ENCODE measurements at places on chromosomes 6 and 20.

DNA sequence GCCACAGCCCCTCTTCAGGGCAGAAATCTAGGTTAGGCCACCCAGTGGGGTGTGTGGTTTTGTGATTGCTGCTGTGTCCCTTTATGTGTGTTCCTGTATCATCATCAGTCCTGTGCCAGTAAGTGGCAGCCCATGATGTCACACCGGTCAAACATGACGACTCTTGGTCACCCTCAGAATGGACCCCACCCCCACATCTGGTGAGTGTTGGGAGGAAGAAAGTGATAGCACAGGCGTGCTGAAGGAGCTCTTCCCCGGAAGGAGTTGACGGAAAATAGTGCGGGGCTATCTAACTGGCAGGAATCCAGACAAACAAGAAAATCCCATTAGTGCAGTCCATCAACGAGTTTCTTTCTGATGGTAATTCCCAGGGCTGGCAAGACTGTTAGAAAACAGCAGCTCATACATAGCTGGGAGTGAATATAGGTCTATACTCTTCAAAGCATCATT is 33.4 kb upstream of the IL17A start:
- DNase-seq, result no peak

DNA sequence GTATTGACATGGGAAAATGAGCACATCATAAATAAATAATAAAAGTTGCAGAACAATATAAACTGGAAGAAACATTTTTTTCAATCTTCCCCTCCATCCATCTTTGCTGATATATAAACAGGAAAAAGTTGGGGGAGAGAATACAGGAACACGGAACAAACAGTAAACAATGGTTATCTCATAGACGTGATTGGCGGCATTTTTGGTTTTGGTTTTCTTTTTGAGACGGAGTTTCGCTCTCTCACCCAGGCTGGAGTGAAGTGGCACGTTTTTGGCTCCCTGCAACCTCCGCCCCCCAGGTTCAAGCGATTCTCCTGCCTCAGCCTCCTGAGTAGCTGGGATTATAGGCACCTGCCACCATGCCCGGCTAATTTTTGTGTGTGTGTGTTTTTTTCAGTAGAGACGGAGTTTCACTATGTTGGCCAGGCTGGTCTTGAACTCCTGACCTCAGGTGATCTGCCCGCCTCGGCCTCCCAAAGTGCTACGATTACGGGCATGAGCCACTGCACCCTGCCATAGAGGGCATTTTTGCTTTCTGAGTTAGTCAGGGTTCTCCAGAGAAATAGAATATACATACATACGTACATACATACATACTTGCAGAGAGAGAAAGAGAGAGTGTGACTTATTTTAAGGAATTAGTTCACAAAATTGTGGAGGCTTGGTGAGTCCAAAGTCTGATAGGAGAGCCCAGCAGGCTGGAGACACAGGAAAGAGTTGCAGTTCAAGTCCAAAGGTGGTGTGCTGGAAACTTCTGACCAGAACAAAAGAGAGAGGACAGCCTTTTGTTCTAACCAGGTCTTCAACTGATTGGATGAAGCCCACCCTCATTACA is 22.6 kb downstream of the GNL1 start:
- DNase-seq, result no peak

DNA sequence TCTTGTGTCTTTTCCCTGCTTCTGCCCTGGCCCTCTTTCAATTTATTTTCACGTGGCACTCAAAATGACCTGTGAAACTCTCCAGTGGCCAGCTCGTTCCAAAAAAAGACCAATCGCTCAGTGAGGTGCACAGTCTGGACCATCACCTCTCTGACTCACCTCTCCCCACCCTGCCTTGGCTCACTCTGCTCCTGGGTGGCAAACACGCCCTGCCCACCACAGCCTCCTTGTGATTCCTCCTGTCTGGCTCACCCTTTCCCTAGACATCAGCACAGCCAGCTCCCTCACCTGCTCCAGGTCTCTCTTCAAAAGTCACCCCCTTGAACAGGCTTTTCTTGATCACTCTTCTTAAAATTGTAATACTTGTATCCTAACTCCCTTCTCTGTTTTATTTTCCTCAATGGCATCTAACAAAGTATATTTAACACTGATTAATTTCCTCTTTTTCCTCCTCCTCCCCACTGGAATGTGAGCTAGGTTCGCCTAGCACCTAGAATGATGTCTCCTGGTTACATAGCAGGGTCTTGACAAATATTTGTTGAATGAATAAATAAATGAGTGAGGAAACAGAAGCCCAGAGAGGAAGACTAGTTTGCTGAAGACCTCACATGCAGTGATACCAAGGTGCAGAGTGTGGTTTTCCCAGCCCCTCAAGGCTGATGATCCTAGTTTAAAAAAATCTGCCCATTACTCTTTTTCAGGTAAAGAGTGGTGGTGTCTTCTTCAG is 109.0 kb downstream of the GJA10 start:
- DNase-seq, result no peak

GRCh38 chr6:15255909-15256395 is 10.1 kb downstream of the JARID2 start:
- no peak for DNase-seq

GRCh38 chr6:131629651-131630050 is 1.6 kb upstream of the MED23 start:
- DNase-seq, result no peak

DNA sequence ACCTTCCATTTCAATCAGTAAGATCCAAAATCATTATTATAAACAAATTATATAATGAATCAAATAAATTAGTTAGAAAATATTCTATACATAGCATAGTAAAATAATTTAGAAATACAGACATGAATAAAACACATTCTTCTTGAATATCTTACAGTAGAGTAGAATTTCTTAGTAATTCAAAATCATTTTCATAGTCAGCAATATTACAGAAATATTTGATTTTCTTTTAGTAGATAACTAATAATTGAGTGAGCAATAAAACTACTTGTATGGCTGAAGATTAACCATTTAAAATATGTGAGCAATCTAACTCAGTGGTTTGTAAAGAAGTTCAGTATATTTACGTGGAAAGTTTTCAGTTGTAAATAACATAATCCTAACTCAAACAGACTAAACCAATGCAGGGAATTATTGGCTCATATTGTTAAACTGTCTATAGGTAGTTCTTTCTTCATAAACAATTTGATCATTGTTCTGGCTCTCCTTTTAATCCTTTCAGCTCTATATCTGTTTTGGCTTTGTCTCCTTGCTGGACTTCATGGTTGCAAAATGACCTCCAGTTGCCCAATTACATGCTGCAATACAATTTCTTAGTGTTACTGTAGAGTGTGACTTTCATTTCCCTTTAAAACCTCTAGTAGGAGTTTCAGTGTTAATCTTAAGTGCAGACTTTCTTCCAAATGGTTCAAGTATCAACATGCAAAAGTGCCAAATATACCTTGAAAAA is 307.5 kb downstream of the EYS start:
- no peak for DNase-seq

DNA sequence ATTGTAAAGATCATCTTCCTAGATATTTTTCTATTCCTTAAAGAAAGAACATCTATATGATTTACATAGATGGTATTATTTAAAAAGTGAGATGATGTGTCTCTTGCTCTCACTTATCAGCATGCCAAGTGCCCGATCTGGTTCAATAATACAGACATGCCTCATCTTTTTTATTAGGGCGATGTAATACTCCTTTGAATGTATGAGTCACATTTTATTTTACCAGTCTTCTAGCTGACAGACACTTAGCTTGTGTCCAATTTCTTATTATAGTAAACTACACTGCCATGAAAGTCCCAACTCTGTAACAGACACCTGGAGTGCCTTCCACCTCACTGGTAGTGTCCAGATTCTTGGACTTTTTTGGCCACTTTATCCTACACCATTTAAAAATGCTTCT is 586.6 kb upstream of the BTBD3 start:
- no peak for DNase-seq

- no peak for DNase-seq
These were observed 39.3 kb upstream of the KHDC1 start for GRCh38 chr6:73302339-73302738.

- DNase-seq, result no peak
These were observed 206.0 kb upstream of the SHLD1 start for GRCh38 chr20:5544175-5544574.

GRCh38 chr6:47094241-47094925 is 52.3 kb upstream of the ADGRF1 start:
- no peak for DNase-seq

GRCh38 chr20:41501376-41501775 is 116.8 kb downstream of the CHD6 start:
- DNase-seq, result no peak

DNA sequence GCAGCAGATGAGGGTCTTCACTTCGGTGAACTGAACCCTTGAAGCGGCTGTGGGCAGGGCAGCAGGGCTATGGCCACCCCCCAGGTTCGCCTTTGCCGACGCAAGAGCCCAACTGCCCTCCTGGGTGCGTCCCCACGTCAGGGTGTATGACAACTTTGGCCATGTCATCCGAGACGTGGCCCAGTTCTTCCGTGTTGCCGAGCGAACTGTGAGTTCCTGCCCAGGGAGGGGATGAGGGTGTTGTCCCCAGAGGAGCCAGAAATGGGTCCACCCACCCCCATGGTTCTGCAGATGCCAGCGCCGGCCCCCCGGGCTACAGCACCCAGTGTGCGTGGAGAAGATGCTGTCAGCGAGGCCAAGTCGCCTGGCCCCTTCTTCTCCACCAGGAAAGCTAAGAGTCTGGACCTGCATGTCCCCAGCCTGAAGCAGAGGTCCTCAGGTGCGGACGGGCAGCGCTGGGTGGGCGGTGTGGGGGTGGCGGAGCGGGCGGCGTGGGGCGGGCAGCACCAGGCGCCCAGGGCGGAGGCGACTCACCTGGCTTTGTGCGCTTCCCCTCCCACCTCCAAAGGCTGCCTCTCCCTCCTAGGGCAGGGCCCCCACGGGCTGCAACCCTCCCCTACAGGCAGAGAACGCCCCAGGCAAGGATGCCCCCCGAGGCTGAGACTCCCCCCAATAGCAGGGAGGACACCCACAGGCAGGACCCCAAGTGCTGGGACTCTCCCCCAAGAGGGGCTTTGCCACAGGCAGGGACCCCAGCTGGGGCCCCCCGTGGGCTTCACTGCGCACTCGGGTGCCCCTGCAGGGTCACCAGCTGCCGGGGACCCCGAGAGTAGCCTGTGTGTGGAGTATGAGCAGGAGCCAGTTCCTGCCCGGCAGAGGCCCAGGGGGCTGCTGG is 6.2 kb upstream of the TNFRSF6B start:
- no peak for DNase-seq

DNA sequence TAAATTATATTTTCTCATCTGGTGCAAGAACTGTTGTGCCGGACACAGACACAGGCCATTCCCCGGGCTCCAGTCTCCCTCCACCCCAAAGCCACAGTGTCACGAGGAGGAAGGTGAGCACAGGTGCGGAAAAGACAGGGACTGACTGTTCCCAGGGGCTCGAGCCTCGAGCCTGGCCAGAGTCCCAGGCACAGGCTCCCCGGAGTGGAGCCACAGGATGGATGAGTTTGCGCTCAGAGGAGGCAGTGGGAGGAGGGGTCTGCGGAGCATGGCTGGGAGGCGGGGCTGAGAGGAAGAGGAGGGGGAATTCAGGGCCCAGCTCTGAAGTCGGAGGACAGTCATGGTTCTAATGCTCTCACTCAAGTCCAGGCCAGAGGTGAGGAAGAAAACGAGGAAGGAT is 284.8 kb downstream of the SMOC2 start:
- no peak for DNase-seq

DNA sequence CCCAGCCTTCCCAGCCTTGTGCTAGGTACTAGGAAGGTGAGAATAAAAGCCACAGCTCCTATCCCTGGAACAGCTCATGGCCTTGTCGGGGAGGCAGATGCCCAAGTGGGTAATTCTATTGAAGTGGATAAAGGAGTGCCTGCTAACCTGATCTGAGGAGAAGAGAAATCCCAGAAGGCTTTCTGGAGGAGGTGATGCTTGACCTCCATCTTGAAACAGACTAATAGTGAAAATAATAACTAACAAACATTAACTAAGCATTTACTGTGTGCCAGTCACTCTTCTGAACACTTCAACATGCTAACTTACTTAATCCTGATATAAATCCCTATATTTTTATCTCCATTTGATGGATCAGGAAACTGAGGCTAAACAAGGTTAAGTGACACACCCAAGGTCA is 493.2 kb upstream of the CHD6 start:
- DNase-seq, result no peak

- DNase-seq, result no peak
These were observed 81.6 kb downstream of the FAM120B start for GRCh38 chr6:170388113-170388512.

- DNase-seq, result no peak
These were observed 121.0 kb downstream of the SYNDIG1 start for GRCh38 chr20:24590178-24590982.

- DNase-seq, result no peak
These were observed 104.5 kb downstream of the MKKS start for GRCh38 chr20:10329387-10330005.

DNA sequence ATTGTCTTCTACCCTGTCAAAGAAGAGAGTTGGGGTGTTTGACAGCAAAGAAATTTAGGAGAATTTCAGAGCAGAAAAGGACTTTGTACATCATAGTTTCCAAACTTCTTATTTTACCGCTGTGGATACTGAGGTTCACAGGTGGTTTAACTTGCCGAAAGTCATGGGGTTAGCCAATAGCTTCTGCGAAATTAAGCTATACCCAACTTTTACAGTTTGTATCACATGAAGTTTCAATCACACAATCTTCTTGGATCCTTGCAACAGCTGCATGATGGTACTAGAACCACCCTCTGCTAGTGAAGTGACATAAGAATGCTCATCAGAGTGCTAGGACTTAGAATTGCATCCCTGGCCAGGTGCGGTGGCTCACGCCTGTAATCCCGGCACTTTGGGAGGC is 345.5 kb downstream of the CD83 start:
- no peak for DNase-seq

GRCh38 chr20:58148891-58149290 is 79.6 kb downstream of the ANKRD60 start:
- no peak for DNase-seq

- DNase-seq, result no peak
These were observed 573.6 kb downstream of the MMUT start for GRCh38 chr6:48889429-48889828.

- no peak for DNase-seq
These were observed 428.7 kb upstream of the SOX4 start for GRCh38 chr6:21164768-21165326.

DNA sequence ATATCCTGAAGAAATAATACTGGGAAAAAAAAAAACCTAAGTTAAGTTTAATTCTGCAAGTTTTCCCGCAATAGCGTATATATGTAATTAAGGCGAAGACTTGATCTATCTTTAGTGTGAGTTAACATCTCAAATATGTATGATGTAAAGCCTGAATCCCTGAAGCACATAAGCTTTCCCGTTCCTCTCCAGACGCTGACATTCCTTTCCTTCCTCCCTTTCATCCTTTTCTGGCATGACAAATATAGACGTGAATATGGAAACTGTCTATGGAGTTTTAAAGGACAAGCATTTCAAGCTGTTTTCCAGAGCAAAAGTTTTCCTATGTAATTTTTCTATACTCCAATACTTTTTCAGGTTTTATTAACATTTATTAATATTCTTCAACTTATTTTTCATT is 637.0 kb downstream of the COL12A1 start:
- DNase-seq, result no peak

- DNase-seq, result no peak
These were observed 85.5 kb upstream of the HTR1B start for GRCh38 chr6:77548662-77549366.

GRCh38 chr6:137315081-137315480 is 95.9 kb upstream of the IFNGR1 start:
- no peak for DNase-seq
